ENCODE measurements at places on chromosomes 12 and 14.

- DNase-seq = no peak
Observed at GRCh38 chr12:40435951-40436350, 211.2 kb downstream of the LRRK2 start.

DNA sequence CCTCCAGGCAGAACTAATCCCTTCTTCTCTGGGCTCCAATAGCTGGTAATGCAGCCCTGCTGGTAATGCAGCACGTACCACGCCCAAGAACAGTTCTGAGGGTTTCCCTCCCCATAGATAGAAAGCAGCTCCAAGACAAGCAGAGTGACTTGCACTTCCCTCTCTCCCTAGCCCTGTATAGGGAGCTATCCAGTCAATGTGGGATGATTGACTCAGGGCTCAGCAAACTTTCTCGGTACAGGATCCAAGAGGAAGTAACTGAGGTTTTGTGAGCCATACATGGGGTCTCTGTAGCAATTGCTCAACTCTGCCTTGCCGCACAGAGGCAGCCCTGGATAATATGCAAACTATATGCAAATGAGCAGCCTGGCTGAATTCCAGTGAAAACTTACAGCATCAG, 15.5 kb upstream of the FKBP4 start:
- no peak for DNase-seq

DNA sequence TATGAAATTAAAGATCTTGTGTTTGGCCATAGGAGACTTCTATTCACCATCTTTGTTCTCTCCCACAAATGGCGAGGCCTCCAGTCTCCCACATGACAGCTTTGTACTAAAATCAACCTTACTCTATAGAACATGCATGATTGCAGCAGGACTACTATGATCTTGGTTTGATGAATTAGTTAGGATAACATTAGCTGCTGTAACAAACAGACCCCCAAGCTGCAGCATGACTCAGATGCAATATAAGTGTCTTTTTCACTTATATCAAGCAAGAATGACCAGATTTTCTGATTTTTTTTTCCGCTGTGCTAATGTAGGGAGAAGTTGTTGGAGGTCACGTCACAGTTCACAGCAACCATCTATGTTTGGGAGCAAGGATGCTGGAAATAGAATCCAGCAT, 10.8 kb upstream of the OAS3 start:
- DNase-seq = no peak

DNA sequence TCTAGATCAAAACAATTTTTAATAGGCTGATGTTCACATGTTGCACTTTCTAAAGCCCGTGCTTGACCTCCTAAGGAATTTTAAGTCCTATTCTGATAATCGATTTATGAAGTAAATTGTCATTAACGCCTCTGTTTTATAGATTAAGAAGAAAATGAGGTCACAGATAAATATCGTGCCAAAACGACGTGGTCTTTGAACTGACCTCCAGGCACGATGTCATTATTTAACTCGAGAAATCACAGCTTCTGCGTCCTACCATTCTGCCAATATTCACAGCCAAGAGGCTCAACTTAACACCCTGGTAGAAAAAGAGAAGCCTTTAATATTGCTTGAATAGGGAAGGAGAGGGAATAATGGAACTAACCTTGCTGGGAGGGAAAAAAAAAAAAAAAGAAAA, 888 bp upstream of the EEA1 start:
- no peak for DNase-seq

DNA sequence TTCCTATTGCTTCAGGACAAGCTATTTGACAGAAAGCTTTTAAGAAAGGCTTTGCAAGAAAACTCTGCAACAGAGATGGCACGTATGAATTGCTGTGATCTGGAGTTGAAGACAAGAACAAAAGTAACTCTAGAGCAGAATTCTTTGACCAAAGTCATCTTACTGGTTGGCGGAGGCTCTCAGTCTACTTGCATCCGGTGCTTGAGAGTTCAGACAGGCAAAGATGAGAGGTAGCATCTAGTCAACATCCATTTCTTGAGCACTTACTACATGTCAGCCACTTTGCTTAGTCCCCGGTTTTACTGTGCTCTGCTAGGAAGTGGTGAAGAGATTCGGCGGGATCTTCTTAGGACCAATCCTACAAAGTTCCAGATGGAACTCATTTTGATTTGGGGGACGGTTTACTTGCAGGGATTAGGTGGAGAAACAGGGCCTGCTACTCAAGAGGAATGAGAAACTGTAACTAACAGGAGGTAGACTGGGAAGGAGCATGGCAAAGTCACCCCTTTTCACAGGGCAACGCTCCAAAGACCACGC, 404 bp upstream of the CCDC91 start:
- DNase-seq = no peak

DNA sequence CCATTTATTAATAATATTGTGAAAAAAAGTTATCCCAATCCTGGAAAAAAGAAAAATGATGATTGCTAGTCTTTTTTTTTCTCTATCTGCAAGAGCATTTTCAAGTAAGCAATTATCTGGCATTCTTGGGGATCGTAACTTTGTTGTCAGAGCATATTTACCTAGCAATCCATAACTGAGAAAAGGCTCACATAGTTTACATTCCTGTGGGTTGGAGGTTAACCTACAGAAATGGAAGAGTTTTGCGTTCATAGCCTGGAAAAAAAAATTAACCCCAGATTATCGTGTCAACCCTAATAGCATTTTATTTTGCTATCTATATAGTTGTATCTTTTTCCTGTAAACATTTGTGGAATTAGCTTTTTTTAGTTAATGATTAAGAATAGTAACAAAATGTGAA, 292.3 kb downstream of the DAD1 start:
- DNase-seq = no peak

DNA sequence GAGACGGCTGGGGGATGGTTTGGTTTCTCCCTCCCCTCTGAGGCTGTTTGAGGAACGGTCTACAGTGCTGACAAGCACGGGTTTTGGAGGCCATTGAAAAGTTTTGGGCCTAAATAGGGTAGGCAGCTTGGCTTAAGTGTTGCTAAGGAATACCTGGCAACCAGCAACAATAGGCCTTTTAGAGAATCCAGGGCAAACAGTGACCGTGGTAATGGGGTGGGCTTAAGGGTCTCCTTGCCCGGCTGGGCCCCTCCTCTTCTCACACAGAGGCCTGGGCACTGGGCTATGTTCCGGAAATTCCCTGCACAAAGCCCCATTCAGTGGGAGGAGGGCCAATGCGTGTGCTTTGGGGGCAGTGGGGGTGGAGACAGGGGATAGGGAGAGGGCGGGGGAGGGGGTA, 55.4 kb downstream of the ASCL1 start:
- DNase-seq = no peak

DNA sequence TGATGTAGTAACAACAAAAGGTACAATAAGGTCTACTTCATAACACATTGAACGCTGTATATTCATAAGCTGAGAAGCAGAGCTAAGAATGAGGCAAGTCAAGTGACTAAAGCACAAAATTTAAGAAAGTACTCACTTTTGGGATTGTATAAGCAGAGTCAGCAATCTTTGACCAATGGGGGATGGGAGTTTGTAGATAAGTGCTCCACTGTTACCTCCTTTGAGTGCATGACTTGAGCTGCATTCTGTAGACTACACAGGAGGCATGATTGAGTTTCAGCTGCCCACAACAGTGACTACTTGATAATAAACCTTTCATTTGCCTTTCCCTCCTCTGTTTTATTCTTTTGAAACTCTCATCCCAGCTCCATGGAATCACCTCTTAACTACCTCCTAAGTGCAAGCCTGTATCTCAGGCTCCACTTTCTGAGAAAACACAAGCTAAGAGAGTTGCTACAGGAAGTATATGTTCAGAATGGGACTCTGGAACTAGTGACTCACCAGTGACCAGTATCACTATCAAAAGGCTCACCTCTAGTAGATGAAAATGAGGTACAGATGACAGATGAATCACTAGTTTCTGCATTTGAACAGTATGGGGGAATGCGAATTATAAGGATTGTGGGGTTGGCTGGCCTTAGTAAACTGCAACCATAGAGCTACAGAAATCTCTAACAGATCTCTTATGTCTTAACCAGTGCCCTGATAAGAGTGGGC, 49.2 kb downstream of the SLC35F4 start:
- no peak for DNase-seq

DNA sequence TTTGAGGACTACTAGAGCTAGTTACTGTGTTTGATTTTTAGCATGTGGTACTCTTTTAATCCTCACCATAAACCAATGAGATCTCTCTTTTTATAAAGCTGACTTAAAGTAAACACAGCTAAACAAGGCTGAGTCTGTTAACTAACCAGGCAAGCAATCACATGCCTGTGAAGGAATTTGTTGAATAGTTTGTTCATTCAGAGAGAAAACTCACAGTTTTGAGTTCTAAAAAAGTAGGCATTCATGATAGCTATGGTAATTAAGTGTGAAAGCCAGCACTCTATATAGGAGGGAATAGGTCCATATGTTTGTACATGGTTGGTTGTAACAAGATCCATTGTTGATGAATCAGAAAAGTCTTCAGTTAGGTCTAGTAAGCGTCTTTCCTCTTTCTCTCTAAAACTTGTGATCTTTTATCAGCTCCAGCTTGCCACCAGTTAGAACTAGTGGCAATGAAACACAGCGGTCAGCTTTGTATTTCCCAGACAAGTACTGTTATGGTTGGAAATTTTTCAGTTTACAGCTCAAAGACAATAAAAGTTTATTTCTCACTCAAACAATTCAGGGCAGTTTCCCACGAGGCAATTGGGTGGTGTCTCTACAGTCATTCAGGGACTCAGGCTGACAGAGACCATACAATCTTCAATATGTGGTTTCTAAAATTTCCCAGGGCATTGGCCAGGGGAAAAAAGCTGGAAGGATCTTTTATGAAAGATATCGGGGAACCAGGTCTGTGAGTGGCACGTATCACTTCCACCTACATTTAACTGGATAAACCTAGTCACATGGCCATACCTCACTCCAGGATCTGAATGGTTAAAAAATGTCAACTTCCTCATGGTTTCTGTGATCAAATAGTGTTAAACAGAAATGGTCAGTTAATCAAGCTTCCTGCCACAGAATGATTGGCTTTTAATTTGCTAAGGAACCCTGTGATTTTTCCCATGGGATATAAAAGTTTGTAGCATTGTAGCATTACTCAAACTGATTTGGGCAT, 203.1 kb downstream of the KIF21A start:
- DNase-seq = no peak

GRCh38 chr14:96584907-96585671, 82.9 kb downstream of the PAPOLA start:
- DNase-seq = no peak

DNA sequence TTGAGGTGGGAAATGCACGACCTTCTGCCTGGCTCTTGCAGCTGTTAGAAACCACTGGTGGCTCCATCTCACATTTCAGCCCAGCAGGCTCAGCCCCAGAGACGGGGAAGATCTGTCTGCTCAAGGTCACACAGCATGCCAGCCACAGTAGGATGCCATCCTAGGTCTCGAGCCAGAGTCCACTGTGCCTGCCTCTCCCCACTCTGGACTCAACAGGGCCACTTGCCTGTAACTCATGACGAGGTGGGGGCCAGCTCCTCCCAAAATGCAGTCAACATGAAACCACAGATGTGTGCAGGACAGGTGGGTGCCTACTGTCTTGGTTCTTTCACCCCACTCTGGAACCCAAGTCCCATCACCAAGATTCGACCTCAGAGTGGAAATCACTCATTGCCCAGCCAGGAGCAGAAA, 23.2 kb downstream of the BCL11B start:
- DNase-seq = no peak

DNA sequence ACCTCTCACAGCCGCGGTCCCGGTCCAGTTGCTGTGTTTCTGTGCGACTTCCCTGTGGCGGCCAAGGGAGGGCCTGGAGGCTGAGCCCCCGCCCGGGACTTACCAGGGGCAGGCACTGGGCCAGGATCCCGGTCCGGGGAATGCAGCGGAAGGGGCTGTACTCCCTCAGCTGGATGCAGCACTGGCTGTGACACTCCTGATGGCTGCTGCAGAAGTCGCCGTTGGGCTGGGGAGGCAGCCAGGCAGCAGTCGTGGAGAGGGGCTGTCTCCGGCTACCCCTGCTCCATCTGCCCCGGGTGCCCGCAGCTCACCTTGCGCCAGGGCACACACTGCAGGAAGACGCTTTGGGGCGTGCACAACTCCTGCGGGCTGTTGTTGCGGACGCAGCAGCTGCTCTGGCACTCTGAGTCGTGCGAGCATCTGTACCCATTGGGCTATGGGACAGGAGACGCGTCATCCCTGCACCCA, 6.2 kb downstream of the LRCOL1 start:
- DNase-seq = no peak

DNA sequence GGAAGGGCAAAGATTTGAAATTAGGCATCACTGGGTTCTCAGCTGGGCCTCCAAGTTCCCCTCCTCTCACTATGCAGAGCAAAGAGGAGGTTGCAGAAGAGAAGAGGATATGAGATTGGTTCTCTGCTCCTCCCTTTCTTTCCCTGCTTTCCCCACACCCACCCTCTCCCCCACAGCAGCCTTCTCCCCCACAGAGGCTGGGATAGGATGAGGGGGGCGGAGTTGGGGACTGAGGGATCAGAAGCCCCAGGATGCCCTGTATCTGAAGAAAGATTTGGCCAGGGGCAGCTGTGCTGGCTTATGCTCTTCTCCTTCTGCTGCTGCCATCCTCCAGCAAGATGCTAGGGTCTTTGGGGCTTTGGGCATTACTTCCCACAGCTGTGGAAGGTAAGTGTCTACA, at the start of gene AMHR2:
TSS of gene AMHR2 (plus strand) at position 259 of the 400 bp plus-strand sequence. CDS start at position 339, 80 bp downstream.
- no peak for DNase-seq

DNA sequence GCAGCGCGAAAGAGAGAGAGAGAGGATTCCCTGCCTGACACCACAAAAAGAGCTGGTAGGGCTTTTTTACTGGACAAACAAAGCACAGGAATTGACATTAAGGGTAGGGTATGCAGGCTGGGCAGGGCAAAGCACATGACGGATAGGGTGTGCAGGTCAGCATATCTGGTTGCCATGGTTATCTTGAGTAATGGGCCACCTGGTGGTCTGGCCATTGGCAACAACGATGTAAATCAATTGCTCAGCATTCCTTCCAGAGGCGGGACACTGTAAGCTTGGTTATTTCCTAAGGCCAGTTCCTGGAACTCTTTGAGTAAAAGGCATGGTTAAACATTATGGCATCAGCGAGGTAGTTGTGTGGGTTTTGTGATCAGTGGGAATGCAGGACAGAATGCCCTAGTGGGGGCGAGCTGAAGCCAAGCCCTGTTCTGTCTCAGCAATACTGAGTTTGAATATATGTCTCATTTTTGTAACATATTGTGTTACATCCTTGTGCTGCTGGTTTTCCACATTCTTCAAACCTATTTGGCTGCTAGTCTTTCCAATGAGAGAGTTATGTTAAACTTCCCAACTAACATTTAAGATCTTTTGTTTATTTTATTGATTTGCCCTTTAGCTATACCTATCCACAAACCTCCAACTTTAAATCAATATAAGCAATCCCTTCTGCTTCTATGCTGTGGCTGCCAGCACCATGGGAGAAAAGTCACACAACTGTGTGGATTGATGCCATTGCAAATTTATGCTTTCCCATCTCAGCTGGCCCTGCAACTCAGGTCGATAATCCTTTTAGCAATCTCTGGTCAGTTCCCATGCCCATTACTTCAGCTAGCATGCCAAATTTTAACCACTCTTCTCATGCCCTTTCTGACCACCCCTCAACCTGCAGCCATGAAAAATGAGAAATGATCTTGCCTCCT, 396.7 kb upstream of the PDE3A start:
- no peak for DNase-seq

GRCh38 chr12:9244894-9245293, 36.7 kb upstream of the PZP start:
- no peak for DNase-seq

All from AG09309 (cell line).